ENCODE measurements at places on chromosomes 1 and 21.
A peak's percentile ranks its signal among the peaks of the same experiment; 100 is the strongest.

DNA sequence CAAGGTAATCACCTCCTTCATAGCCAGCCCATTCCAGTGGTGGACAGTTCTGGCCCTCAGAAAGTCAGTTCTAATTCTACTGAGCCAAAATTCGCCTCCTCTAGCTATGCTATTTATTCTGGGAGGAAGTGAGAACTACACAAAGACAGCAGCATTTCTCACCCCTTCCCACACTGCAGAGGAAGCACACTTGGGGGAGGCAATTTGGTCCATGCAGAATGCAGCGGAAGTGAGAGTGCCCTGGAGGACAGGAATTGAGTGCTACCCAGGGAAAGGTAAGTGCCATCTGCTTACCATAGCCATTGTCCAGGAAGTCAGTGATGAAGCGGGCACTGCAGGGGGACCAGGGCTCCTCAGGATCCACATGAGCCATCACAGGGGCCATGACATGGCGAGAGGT is 3.7 kb downstream of the ADAMTS4 start:
- DNase-seq, result no peak

GRCh38 chr1:2193514-2194281 is 874 bp downstream of the FAAP20 start:
- DNase-seq, result no peak

GRCh38 chr1:14660801-14661200 is 62.3 kb downstream of the KAZN start:
- DNase-seq, result no peak

- no peak for DNase-seq
These were observed 28.8 kb upstream of the SELE start for GRCh38 chr1:169762699-169763098.

GRCh38 chr1:207140536-207140935 is 36.5 kb downstream of the C4BPA start:
- DNase-seq, result no peak

GRCh38 chr21:42621819-42622177 is 31.6 kb upstream of the PDE9A start:
- peak; percentile 58 for DNase-seq

DNA sequence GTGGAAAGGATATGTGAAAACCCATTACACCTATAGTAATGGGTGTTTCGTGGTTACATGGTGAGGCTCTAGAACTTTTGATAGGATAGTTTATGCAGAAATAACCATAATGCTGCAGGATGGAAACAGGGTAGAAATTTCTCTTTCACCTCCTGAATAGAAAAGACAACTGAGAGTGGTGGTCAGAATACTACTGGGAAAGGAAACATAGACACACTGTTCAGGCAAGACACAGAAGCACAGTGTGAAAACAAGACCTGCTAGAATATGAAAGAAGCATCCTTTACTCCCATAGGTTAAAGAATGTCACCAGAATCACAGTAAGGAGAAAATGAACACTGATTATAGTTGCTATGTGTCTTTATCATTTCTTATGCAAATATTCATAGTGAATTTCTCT is 496.6 kb downstream of the DPYD start:
- DNase-seq, result no peak

DNA sequence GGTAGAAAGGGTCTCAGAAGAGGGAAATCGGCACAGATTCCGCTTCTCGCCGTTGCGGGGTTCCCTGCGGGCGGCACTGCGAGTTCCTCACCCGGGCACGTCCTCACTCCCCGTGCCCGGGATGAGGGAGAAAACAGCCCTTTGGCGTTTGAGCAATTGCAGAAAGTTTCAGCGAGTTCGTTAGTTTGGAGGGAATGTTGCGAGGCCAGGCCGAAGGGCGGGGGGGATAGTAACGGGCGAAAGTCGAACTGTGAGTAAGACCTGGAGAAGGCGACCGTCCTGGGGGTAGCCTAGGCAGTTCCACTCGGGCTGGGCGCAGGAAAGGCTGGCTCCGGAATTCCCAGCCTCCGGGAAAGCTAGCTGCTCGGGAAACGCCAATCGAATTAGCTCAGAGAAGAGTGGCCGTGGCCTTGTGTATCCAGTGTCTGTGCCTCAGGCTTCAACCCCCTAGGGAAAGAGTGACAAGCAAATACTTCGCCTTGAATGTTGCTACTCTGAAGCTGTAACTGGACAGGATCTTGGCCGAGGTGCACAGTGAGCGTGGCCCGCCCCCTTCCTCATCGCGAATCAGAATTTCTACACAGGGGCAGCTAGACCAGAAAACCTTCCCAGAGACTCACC is 787 bp downstream of the PTGFR start:
- DNase-seq, result no peak

DNA sequence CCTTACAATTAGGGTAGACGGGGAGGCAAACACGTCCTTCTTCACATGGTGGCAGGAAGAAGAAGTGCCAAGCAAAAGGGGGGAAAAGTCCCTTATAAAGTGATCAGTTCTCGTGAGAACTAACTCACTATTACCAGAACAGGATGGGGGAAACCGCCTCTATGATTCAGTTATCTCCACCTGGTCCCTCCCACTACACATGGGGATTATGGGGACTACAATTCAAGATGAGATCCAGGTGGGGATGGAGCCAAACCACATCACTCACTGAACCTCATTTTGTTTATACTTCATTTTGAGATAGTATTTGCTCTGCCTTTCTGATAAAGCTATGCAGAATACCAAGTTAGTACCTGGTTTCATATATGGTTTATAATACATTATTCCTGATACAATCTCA is 26.5 kb downstream of the APP start:
- DNase-seq, result no peak

- DNase-seq, result no peak
These were observed 50.6 kb upstream of the SLC44A3 start for GRCh38 chr1:94769551-94769950.

- no peak for DNase-seq
These were observed 27.8 kb downstream of the WNT2B start for GRCh38 chr1:112536561-112536960.
